ENCODE measurements at places on chromosomes 3 and 15.

GRCh38 chr3:62143843-62144450 is 229.4 kb downstream of the FEZF2 start:
- no peak for DNase-seq

DNA sequence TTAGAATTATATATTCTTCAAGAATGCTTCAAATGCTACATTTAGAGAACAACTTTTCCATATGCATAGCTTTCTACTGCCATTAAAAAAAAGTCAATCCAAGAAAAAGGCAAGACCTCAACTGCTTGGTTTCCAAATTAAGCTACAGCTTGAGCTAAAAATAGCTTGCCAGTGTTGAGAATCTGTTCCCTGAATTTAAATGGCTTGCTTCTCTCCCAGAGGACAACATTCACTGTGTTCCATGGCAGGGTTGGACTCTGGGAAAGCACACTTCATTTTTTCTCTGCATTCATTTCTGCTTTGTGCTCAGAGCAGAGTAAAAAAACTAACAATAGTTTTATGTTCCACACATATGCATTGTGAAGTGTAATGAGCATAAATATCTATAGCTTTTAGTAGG is 50.3 kb upstream of the ACTL6A start:
- DNase-seq: no peak

GRCh38 chr3:138303474-138303873 is 26.2 kb downstream of the NME9 start:
- DNase-seq: no peak

DNA sequence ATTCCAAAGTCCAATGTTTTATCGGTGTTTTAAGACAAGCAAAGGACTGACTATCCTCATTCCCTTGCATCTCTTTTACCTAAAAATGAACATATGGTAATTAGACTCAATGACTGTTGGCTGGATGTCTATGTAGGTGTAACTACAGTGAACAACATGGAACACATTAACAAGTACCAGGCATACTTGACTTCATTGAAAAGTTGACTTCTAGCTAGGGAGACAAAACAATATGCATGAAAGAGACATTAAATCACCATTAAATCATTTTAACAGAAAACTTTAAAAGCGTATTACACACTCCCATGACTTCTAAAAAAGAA is 34.3 kb upstream of the ANPEP start:
- no peak for DNase-seq

DNA sequence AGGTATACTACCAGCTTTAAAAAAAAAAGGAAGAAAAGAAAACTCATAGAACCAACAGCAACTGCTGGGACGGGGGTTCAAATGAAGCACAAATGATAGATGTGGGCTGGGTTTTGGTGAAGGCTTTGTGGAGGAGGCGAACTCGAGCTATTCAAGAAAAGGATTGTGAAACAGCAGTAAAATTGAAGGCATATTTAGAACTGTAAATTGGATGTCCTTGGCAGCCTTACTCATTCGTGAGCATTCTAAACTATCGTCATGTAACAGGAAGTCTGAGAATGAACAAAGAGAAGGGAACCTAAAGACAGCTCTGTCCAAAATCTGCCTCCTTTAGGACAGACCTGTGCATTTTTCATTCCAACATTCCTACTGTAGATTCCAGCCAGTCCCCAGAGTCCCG is 97.8 kb downstream of the LARS2 start:
- no peak for DNase-seq

- DNase-seq: no peak
Measured at GRCh38 chr15:31163769-31164572, 62.4 kb upstream of the TRPM1 start.

DNA sequence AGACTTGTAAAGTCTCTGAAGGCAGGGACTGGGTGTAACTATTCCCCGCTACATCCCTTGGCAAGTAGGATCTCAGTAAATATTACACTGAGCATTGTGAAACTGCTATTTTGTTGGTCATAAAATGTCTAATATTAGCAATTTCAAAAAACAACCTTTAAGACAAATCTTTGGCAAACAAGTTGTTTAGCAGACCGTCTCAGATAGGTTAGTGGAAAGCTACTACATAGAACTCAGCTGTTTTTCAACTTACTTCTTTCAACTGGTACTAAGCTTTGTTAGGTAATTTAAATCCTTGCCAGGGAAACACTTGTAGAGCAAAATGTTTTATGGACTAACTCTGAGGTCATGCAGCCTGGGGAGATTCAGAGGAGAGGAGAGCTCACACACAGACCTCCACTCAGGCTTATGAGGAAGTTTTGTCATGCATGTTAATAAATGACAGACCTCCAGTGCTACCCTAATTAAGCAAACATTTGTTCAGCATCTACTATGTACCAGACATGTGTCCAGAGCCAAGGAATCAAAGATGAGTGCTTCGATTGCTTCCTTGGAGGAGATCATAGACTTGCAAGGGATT is 61.6 kb upstream of the STAC start:
- DNase-seq: no peak

- no peak for DNase-seq
Measured at GRCh38 chr3:159168788-159169187, 366.9 kb downstream of the MFSD1 start.

GRCh38 chr15:98860281-98861041 is 147.1 kb downstream of the PGPEP1L start:
- DNase-seq: no peak

DNA sequence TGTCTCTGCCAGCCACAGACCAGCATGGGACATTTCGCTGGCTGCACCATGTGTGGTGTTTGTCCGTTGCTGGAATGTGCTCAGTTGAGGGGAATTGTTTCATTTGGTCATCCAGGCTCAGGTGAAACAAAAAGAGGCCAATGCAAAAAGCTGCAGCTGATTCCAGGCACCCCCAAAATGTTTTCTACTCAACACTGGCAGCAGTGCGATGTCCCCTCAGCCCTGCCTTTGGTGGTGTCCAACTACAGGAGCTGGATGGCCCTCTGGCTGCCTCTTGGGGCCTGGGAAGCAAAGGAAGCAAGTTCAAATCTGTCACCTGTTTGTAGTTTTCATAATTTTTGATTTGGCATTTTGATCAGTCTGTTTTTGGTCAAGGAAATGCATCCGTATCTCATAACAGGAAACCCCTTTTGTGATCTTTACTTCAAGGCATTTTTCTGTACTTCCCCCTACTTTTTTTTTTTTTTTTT is 141.8 kb downstream of the EEFSEC start:
- DNase-seq: no peak

GRCh38 chr15:45677797-45678196 is 43.0 kb downstream of the SQOR start:
- DNase-seq: no peak

DNA sequence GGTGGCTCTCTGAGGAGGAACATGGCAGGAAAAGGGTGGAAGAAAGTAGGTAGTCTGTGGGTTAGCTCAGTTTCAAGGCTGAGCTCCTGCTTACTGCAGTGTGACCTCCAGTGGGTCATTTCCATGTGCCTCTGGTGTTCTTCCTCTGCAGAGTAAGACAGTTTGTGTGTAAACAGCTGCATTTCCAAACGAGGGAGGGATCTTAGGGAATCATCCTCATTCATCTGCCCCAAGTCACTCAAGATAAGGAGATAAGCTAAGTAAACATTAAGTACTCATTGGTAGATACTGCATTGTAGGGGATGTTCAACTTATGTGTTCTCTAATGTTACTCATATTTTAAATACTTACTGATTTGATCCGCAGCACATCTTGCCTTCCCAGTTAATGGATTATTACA is 83.6 kb downstream of the CLSTN2 start:
- no peak for DNase-seq

- DNase-seq: no peak
Measured at GRCh38 chr15:45377609-45378148, 665 bp downstream of the GATM start.

GRCh38 chr15:31740203-31740602 is 290.1 kb upstream of the CHRNA7 start:
- DNase-seq: no peak

DNA sequence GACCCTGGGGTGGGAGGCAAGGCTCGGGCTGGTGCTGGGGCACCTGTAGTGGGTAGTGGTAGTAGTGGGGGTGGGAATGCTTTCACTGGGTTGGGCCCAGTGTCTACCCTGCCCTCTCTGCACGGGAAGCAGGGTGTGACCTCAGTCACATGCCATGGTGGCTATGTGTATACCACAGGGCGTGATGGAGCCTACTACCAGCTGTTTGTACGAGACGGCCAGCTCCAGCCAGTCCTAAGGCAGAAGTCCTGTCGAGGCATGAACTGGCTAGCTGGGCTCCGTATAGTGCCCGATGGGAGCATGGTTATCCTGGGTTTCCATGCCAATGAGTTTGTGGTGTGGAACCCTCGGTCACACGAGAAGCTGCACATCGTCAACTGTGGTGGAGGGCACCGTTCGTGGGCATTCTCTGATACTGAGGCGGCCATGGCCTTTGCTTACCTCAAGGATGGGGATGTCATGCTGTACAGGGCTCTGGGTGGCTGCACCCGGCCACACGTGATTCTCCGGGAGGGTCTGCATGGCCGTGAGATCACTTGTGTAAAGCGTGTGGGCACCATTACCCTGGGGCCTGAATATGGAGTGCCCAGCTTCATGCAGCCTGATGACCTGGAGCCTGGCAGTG is 5.2 kb downstream of the DALRD3 start:
- DNase-seq: no peak

Measured in activated CD4-positive, alpha-beta T cell treated with anti-CD3 and anti-CD28 coated beads, Interleukin-2, amount 50 U/mL, for 48 hours (primary cell).